Neuronal stem cell (in vitro differentiated cells): ENCODE measurements at places on chromosomes 5 and 9.

DNA sequence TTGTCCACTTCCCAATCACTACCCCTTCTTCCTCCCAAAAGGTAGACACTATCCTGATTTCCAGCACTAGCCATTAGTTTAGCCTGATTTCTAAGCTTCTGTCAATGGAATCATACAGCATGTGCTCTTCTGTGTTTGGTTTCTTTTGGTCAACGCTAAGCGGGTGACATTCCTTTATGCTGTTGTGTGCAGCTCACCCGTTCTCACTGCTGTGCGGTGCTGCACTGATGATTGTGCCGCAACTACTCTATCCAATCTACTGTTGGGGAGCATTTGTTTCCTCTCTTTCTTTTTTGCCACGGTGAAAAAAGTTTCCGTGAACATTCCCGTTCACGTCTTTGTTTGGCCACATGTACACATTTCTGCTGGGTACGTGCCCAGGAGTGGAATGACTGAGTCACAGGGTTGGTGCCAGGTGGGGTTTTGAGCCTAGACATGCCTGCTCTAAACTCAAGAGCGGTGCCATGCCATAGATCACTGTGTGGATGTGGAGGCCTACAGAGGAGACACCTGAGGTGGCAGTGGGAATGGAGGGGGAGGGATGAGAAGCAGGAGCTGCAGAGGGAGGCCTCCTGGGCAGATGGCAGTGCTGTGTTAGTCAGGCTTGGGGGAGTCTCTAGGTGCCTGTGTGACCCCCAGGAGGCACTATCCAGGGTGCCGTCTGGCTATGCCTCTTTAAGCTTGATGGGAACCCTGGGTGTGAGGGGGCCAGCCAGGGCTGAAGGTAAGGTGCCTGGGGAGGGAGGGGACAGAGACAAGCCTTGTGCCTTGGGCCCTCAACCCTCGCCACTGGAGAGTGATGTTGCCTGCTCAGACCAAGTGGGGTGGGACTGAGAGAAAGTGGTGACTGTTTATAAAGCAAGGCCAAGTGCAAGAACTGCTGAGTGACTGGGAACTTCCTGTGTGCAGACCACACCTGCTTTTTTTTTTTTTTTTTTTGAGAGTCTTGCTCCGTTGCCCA, 11.4 kb upstream of the ANKRD33B start:
- DNase-seq: no peak
- H3K4me1 ChIP-seq: peaks cover 19% of the 10 kb centered on the region
- no peaks in the 10 kb centered on the region for H3K27me3 ChIP-seq
- no peak overlapping the region for H3K27ac ChIP-seq

DNA sequence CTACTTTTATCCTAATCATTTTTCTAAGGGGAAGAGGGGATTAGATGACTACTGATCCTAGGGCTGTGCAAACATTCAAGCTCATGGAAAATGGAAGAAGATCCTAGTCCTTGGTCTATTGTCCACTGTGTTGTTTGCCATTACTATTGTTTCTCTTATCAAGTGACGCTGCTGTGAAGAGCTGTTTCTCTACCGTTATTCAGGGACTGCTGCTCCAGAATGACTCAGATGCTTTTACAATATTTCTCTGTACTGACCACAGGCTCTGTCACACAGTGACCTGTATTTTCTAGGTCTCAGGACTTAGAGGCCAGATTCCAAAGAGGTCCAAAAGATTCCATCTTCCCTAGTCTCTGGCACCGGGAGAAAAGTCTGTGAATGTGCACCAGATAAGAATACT, 159.5 kb upstream of the CHD1 start:
- DNase-seq: no peak
- H3K4me1 ChIP-seq: no peaks in the 10 kb centered on the region
- H3K36me3 ChIP-seq: no peaks in the 10 kb centered on the region
- H3K4me3 ChIP-seq: no peak overlapping the region
- H3K27ac ChIP-seq: no peak overlapping the region
- H3K27me3 ChIP-seq: no peaks in the 10 kb centered on the region

DNA sequence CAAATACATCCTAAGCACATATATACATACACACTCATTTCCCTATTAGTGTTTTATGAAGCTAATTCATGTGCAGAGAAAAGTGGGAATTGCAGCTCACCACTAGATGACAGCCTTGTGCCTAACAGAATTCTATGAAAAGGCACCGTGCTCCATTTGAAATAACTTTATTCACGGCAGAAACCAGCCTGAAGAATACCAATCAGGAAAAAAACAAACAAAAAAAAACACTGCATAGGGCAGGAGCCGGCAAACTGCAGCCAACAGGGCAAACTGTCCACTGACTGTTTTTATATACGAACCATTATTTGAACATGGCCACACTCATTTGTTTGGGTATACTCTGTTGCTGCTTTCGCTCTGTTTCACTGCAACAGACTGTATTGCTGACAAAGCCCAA, 33.6 kb downstream of the ERMP1 start:
- H3K4me1 ChIP-seq: no peaks in the 10 kb centered on the region
- no peaks in the 10 kb centered on the region for H3K36me3 ChIP-seq
- no peak overlapping the region for H3K27ac ChIP-seq

DNA sequence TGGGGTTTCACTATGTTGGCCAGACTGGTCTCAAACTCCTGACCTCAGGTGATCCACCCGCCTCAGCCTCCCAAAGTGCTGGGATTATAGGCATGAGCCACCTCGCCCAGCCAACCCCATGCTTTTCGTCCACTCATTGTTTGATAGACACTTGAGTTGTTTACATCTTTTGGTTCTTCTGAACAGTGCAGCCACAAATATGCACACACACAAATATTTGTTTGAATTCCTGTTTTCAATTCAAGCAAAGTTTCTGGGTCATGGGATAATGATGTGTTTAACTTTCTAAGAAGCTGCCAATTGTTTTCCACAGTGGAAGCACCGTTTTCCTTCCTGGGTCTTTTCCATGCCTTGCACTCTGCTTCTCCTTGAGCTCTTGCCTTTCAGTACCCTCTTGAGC, 6.8 kb upstream of the PAEP start:
- no peak for DNase-seq
- peaks cover 15% of the 10 kb centered on the region for H3K27me3 ChIP-seq
- H3K4me1 ChIP-seq: no peaks in the 10 kb centered on the region
- H3K27ac ChIP-seq: no peak overlapping the region
- no peaks in the 10 kb centered on the region for H3K36me3 ChIP-seq
- no peak overlapping the region for H3K4me3 ChIP-seq
